T-helper 9 cell (primary cell): ENCODE measurements at places on chromosomes 4 and X.

DNA sequence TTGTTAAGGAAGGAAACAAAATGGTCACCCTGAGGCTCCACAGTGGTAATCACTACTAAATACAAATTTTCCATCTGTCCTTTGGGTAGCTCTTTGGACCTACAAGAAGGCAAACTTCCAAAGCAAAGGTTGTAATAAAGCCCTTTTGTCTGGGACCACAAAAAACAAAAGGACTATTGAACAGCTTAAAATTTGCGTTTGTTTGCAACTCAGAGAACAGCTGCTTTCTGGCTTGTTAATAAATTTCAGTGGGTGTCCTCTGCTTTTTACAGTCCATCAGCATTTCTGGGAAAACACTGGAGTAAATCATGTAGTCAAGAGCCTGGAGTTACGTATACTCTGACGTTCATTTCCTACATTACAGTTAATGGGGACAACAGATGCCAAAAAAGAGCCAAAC is 439.7 kb upstream of the DIAPH2 start:
- DNase-seq = no peak

DNA sequence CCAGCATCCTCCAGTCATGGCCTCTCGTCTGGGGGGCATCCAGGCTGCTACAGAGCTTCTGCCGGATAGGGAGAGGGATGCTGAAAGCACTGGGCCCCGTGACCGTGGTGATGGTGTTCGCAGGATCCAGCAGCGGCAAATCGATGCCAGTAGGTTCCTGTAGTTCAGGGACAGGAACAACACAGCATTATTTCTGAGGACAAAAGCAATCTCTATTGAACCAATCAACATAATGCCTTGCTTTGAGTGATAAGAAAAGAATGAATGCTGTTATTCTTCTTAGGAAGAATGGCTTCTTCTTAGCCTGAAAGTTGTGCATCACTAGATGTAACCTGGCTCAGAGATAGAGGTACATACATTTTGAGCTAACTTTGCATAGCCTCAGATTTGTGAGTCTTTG is 378.6 kb downstream of the UNC5C start:
- no peak for DNase-seq

DNA sequence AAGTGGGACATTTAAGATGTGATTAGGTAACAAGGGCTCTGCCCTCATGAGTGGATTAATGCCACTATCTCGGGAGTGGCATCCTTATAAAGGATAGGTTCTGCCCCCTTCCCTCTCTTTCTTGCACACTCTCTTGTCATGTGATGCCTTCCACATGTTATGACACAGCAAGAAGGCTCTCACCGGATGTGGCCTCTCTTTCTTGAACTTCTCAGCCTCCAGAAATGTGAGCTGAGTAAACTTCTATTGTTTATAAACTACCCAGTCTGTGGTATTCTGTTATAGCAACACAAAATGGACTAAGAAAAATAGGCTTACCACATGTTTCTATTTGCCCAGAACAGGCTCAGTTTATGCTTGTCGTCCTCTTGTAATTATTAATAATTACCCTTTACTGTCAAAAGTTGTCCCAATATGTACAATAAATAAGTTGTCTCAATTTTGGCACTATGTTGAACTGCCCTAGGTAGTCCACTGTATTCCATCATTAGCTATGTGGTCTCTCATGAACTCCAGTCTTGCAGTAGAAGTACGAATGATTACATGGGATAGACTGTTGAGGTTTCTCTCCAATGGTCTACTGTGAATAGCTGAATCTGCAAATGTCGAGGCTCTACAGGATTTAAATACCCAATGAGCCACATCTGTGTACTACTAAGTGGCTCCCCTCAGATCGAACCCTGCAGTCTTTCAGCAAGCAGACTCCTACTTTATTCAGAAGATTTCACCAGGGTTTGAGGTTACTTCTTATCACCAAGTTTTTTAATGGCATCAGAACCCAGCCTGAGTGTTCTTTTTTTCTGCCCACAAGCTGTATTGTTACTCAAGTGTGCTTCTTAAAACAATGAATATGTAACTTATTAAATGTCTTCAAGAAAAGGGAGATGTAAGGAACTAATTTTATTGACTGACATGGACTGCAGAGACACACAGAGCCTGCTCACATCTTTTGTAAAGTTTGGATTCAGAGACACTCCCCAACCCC is 102.0 kb upstream of the LEF1 start:
- DNase-seq = no peak

- no peak for DNase-seq
Measured at GRCh38 chrX:154309041-154309775, 13.6 kb downstream of the TKTL1 start.

DNA sequence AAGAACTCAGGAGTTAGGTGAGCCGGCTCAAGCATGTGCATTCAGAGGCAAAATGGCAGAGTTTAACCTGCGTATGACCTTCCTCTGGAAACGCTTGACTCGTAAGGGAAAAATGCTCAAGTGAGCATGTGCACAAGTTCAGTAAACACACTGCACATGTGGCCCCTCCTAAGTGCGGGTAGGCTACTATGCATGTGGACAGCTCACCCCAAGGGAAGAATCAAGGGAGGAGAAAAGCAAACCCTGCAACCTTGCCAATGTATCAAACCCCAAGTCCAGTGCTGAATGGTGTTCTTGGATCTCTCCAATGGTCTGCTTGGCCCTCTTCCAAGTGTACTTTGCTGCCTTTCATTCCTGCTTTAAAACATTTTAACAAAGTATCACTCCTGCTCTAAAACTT is 407.1 kb downstream of the ADAM29 start:
- no peak for DNase-seq

DNA sequence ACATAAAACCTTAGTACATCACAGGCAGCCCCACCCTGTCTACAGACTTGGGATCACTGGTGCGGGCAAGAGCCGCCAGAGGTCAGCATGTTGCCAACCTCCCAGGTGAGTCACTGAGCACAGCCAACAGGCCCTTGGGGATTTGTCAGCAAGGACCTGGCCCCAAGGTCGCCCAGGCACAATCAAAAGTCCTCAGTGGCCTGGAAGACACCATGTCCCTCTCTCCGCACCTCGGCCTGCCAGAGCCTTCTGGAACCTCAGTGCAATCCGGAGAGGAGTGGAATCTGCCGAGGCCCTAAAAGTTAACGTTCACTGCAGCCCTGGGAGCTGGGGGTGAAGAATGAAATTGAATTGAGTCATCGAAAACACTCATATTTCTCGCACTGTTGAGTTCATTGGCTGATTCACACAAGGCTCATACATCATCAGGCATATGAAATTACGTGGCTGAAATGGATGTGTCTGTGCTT is 74.3 kb downstream of the WFS1 start:
- DNase-seq = no peak

DNA sequence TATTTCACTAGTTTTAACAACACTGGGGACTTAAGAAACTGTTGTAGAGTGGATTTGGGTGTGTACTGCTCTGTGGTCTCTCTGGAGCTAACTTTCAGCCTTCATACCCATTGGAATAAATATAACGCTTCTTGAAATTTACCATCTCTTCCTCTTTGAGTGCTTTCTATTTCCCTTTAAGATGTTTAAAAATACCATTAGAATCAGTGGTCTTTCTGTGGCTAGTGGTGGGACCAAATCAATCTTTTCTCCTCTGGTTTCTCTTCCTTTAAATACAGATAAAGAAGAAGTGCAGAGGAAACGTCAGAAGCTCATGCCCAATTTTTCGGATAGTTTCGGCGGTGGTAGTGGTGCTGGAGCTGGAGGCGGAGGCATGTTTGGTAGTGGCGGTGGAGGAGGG is 92.0 kb downstream of the NFKB1 start:
- DNase-seq = no peak

- DNase-seq = no peak
Measured at GRCh38 chrX:40457406-40457805, 123.4 kb upstream of the ATP6AP2 start.

- DNase-seq = no peak
Measured at GRCh38 chrX:18174971-18175370, 45.7 kb downstream of the BEND2 start.
